Gastroesophageal sphincter (tissue), 4 donors: ENCODE measurements at places on chromosomes 5 and 9.
A peak's percentile ranks its signal among the peaks of the same experiment; 100 is the strongest.

GRCh38 chr9:14907360-14907685 is 2.9 kb downstream of the FREM1 start:
- no peak for ATAC-seq

DNA sequence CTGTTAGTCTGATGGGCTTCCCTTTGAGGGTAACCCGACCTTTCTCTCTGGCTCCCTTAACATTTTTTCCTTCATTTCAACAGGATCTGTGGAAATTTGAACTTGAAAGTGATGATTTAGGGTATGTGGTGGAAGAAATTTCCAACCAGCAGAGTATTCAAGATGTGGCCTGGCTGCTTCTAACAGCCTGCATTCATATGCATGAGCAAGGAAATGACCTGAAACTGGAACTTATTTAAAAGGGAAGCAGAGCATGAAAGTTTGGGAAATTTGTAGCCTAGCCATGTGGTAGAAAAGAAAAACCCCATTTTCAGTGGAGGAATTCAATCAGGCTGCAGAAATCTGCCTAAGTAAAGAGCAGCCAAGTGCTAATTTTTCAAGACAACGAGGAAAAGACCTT is 41.7 kb downstream of the UNC13B start:
- no peak for ATAC-seq

DNA sequence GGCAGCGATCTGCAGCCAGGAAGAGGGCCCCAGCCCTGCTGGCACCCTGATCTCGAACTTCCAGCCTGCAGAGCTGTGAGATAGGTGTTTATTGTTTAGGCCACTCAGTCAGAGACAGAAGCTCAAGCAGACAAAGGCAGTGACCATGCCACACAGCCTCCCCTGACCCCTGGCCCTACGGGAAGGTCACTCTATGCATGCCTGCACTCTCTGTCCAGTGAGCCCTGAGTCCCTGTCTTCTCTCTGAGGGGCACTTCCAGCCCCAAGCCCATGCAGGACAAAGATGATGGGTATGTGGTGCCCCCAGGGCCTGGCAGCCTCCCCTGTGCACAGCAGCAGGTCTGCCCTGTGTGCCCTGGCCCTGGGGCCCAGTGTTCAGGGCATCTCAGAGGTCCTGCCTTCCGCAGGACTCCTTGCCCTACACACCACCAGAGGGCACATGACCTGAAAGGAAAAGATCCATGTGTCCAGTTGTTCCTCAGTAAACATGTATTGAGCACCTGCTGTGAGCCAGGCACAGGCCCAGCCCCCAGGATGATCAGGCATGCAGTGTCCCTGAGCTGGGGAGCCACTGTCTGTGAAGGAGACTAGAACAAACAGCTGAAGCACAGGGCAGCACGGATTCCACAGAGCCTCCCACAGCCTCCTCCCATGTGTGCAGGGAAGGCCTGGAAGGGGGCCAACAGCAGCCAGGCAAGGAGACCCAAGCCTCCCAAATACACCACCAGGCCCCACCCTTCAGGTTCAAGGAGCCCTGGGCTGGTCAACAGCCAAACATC is 109.3 kb downstream of the ATPSCKMT start:
- no peak for ATAC-seq

GRCh38 chr5:167967494-167968177 is 323.8 kb upstream of the WWC1 start:
- no peak for ATAC-seq

DNA sequence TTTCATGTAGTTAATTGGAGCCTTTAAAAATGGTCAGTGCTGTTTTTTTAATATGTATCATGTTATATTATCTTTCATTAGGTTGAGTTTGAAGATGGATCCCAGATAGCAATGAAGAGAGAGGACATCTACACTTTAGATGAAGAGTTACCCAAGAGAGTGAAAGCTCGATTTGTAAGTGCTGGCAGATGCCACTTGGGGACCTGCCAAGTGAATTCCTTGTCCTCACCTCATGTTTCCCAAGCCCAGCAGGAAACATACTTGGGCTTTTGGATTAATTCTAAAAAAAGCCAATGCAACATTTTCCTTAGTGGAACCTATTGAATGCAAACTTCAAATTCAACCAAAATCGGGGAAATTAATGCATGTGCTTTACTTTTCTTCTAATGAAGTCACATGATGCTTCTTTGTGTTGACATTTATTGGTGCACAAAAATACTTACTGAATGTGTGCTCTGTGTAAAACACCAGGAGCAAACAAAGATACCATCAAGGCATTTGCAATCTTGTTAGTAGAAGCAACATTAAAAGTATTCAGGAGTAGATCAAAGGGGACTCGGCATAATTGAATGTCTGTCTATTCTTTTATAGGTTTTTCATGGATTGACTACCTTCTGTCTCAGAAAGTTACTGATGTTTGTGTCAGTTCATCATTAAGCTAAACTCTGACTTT is 412.1 kb downstream of the KDM4C start:
- ATAC-seq: no peak

GRCh38 chr5:168916852-168917251 is 337.7 kb upstream of the PANK3 start:
- peak; percentile 81 for ATAC-seq

- no peak for ATAC-seq
These were observed 11.1 kb upstream of the GLE1 start for GRCh38 chr9:128493424-128493823.

- no peak for ATAC-seq
These were observed 96.2 kb downstream of the CCDC192 start for GRCh38 chr5:127799293-127799905.

GRCh38 chr5:122200865-122201264 is 71.5 kb downstream of the ZNF474 start:
- ATAC-seq: no peak

DNA sequence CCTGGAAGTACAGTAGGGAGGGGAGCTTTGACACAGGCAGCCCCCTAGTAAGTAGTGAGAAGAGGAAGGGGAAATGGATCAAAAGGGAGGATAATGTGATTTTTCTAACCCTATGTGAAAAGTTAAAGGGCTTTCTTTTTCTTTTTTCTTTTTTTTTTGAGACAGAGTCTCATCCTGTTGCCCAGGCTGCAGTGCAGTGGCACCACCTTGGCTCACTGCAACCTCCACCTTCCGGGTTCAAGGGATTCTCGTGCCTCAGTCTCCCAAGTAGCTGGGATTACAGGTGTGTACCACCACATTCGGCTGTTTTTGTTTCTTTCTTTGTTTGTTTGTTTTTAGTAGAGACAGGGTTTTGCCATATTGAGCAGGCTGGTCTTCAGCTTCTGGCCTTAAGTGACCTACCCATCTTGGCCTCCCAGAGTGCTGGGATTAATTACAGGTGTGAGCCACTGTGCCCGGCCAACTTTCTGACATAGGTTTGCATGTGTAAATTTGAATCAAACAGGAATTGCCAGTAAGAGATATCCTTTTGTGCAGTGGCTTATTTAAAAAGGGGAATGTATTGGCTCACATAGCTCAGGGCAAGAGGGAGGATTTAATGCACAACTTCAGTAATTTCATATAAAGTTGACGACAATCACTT is 13.4 kb upstream of the PRDM6 start:
- ATAC-seq: no peak

DNA sequence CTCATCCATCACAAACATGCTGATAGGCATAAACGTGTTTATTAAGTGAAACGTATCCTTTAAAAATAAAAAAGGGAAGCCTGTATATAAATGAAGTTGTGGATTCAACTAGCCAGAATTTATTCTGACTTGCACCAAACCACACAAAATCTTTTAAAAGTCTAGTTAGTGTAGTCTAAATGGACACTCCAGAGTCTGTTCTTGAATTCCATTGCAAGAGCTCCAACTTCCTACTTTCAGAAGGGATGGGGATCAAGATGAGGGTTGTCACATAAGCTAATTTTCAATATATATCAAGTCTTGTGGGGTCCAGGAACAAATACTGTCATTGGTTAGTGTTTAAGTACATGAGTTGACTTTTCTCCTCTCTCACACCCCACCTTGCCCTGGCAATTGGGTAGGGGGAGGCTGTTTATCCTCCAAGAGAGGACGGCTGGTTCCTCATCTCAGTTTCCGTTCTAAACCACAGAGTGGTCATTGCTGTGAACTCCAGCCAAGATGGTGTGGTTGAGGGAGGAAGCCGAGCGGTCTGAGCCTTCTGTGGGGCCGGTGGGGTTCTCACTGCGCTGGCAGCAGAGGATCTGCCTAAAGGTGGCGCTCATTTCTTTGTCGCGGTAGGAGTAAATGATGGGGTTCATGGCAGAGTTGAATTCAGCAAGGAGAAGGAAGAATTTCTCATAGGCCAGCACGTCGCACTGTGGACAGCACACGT is 163.2 kb downstream of the LPAR1 start:
- ATAC-seq: peak; percentile 63

DNA sequence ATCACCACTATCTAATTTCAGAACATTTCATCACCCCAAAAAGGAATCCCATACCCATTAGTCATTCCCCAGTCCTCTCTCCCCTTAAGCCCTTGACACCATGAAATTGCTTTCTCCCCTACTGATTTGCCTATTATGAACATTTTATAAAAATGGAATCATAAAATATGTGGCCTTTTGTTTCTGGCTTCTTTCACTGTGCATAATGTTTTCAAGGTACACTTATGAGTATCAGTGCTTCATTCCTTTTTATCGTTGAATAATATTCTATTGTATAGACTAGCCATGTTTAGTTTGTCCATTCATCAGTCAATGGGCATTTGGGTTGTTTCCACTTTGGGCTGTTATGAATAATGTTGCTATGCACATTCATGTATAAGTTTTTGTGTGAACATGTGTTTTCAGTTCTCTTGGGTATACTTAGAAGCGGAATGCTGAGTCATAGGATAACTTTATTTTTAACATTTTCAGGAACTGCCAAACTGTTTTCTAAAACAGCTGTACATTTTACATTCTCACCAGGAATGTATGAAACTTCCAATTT is 40.4 kb upstream of the FGF1 start:
- ATAC-seq: peak; percentile 77

DNA sequence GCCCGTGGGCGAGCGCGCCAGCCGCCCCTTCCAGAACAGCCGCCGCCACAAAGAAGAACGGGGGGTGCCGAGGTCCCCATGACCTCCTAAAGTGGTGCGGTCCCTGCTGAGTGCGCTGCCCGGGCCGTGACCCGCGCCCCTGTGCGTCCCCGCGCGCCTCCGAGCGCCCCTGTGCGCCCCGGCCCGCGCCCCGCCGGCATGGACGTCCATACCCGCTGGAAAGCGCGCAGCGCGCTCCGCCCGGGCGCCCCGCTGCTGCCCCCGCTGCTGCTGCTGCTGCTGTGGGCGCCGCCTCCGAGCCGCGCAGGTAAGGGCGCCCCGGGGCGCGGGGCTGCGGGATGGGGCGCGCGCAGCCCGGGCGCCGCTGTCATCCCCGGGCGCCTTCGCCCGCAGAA is 384 bp downstream of the COL5A1 start:
- no peak for ATAC-seq

GRCh38 chr9:19020886-19021455 is 12.0 kb downstream of the SAXO1 start:
- no peak for ATAC-seq

DNA sequence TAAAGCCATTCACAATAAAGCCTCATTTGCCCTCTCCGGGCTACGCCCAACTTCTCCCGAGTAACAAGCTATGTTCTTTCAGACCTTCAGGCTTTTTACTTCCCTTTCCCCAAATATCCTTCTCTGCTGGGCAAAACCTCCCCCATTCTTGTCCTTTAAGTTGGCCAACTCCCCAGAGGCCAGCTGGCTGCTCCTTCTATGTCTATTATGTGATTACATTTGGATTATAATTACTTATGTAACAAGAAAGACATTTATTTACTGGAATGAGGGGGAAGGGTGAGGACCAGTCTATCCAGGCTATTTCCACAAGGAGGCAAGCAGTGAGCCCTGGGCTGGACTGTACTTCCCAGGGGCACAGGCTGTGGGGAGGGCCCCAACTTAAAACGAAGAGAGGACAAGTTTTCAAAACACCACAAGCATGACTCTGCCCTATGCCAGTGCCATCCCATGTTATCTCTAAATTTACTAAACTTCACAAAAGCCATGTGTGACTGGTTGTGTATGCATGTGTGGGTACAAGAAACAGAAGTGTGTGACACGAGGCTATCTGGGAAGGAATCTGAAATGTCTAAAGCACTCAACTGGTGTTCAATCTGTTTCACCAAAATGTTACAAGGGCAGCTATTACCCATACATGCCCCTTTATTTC is 84.5 kb downstream of the GNAQ start:
- ATAC-seq: no peak

DNA sequence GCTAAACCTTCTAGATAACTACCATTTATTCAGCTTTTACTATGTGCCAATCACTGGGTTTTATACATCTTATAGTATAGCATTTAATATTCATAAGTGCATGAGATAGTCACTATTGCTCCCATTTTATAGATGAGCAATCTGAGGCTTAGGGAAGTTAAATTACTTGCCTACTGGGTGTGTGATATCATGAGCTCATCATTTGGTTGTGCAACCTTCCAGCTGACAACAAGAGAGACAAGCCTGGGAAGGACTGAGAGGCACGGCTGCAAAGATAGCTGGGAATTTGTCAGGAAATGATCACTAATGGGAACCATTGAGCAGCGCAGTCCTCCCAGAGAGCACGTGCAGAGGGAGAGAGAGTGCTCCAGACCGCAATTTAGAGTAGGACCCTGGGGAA is 481.6 kb upstream of the KIF2A start:
- no peak for ATAC-seq

GRCh38 chr5:137252512-137252911 is 246.6 kb downstream of the SPOCK1 start:
- ATAC-seq: no peak

GRCh38 chr5:177429248-177430040 is 3.0 kb downstream of the GRK6 start:
- ATAC-seq: no peak

DNA sequence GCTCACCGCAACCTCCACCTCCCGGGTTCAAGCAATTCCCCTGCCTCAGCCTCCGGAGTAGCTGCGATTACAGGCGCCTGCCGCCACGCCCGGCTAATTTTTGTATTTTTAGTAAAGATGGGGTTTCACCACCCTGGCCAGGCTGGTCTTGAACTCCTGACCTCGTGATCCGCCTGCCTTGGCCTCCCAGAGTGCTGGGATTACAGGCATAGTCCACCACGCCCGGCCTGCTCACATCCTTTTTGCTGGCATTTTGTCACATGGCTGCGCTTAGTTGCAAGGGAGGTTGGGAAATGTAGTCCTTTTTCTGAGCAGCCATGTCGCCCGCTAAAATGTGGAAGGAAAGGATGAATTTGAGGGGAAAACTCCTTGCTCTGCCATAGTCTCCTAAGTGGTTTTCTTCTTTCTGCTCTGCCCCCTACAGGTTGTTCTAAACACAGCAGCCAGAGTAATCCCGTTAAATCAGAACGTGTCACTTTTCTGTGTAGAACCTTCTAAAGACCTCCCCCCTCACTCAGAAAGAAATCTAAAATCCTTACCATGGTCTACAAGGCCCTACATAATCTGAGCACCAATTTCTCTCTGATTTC is 57.8 kb upstream of the HSPA9 start:
- ATAC-seq: peak; percentile 61

- peak; percentile 35 for ATAC-seq
These were observed 160.2 kb upstream of the DAPK1 start for GRCh38 chr9:87337335-87338087.
